ENCODE measurements at places on chromosomes 2 and 18. TPM values are rescaled to one million over a fixed set of nuclear protein-coding genes. Genes with fewer than 3 reads are reported as not detected.

LRRC30 gene
- not detected for total RNA-seq

CDCA7 gene
- total RNA-seq = 16.6 TPM

GCG gene
- total RNA-seq = not detected

PRSS56 gene
- not detected for total RNA-seq

DNA sequence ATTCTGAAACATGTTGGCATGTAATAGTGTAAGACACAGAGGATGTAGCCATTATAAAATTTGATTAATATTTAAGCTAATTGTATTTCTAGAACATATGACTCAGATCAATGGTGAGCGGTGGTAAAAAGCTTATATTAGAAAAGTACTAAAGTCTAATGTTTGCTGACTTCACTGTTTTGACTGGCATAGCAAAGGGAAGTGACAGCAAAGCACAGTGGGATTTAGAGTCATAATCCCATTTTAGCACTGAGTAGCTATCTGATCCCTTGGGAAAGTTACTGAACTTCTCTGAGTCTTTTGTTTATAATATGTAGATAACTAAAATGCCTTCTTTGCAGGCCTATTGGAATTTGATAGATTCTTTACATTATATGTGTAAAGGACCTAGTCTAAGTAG is 60.4 kb downstream of the KIAA1328 start:
- DNase-seq = no peak

GRCh38 chr2:153455861-153456260 is 22.7 kb downstream of the RPRM start:
- DNase-seq = peak; percentile 16

- DNase-seq = no peak
Observed at GRCh38 chr2:221203856-221204255, 368.2 kb downstream of the EPHA4 start.

All from M059J (cell line).